ENCODE measurements at places on chromosomes 4 and X.

DNA sequence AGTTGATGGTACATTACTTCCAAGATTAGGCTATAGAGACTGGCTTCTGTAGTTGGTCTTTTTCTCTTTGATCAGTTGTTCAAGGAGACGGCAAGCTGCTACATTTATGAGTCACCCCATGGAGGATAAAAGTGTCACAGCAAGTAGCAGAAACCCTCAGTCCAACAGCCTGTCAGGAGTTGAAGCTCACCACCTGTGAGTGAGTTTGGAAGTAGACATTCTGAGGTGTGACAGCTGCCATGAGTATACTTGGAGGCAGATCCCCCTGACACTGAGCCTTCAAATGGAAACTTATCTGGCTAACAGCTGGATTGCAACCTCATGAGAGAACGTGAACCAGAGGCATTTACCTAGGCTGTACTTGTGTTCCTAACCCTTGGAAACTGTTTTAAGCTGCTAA lies 68.0 kb downstream of the CCNG2 start:
- no peak overlapping the region for H3K27ac ChIP-seq
- H3K4me3 ChIP-seq: no peak overlapping the region
- DNase-seq: no peak
- no peaks in the 10 kb centered on the region for H3K4me1 ChIP-seq
- H3K27me3 ChIP-seq: no peaks in the 10 kb centered on the region

DNA sequence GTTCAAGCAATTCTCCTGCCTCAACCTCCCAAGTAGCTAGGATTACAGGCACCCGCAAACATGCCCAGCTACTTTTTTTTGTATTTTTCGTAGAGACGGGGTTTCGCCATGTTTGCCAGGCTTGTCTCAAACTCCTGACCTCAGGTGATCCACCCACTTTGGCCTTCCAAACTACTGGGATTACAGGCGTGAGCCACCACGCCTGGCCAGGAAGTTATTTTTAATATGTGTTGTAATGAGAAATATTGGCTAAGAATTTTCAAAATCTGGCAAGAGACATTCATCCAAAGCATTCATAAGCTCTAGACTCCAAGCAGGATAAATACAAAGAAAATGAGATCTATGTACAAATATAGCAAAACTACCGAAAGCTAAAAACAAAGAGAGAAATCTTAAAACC lies 18.0 kb upstream of the METAP1 start:
- H3K4me3 ChIP-seq: no peak overlapping the region
- H3K27ac ChIP-seq: no peak overlapping the region
- H3K4me1 ChIP-seq: no peaks in the 10 kb centered on the region
- no peaks in the 10 kb centered on the region for H3K27me3 ChIP-seq
- no peaks in the 10 kb centered on the region for H3K36me3 ChIP-seq

DNA sequence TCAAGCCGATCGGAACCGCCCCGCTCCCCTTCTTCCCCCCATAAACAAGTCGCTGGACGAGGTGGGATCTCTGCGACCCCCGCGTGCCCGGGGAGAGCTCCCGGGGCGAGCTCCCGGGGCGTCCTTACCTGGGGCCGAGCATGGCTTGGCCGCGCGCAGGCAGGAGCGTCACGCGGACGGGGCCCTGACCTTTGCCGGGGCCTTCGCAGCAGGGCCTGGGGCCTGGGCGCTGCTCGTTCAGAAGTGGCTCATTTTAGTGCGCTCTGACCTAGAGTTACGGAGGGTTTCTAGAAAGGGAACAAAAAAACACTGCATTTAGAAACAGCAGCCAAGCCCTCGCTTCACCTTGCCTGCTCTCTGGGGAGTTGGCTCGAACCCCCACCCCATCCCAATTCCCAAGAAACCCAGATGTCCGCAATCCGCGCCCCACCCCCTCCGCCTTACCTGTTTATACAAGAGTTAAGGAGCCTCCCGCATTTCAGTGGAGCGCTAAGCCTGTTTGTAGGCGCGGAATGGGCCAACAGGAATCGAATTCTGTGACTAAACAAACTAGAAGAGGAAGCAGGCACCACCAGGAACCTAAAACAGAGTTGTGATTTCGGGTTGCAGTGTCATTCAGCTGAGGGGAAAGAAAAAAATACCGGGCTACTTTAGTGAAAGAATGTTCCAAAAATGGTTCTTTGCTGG lies 814 bp upstream of the RBM47 start:
- no peaks in the 10 kb centered on the region for H3K36me3 ChIP-seq
- peak overlapping the region; percentile 38 for H3K27ac ChIP-seq
- no peak for DNase-seq
- peaks cover 27% of the 10 kb centered on the region for H3K27me3 ChIP-seq

GRCh38 chr4:25903900-25904747 lies 9.9 kb upstream of the SMIM20 start:
- DNase-seq: no peak
- no peaks in the 10 kb centered on the region for H3K36me3 ChIP-seq
- no peak overlapping the region for H3K4me3 ChIP-seq
- no peak overlapping the region for H3K27ac ChIP-seq
- H3K4me1 ChIP-seq: peaks cover 10% of the 10 kb centered on the region

DNA sequence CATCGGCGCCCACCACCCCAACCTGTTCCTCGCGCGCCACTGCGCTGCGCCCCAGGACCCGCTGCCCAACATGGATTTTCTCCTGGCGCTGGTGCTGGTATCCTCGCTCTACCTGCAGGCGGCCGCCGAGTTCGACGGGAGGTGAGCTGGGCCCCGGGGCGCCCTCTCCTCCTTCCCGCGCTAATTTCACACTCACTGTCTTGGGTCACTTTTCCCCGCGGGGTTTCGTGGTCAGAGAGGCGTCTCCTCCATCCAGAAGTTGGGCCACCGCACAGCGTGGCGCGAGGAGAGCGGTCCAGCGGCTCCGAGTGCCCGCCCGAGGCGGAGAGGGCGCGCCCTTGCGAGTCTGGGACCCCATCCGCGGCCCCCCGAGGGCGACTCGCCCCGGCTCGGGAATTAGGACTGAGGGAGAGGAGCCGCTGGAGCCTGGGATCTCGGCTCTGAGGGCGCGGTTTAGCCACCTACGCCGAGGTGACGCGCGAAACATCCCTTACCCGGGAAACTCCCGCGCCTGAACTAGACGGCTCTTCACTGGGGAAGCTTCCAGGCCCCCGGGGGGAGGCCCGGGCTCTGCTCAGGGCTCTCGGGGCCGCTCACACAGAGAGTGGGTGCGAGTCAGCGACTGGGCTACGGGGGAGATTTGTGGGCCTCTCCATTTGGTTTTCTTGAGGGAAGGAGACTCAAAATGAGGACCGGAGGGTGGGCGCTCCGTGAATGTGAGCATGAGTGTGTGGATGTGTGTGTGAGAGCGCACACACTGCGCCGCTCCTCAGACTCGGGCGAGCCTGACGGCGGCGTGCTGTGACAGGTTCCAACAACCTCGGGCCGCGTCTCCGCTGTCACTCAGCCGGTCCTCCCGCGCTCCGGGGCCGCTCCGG lies 551 bp downstream of the NPNT start:
- no peak overlapping the region for H3K27ac ChIP-seq
- no peaks in the 10 kb centered on the region for H3K36me3 ChIP-seq
- H3K27me3 ChIP-seq: peaks cover 52% of the 10 kb centered on the region
- H3K4me3 ChIP-seq: peak overlapping the region; percentile 58
- H3K4me1 ChIP-seq: peaks cover 16% of the 10 kb centered on the region
- no peak for DNase-seq

- H3K36me3 ChIP-seq: peaks cover 7% of the 10 kb centered on the region
- peak; percentile 97 for DNase-seq
- H3K4me1 ChIP-seq: peaks cover 36% of the 10 kb centered on the region
- peak within 1 kb of the TSS; percentile 83 for H3K4me3 ChIP-seq
These were observed at the start of gene PCDH10 for GRCh38 chr4:133148690-133149363. PCDH10 (plus strand) TSS chr4:133149294; CDS start chr4:133150141, 847 bp downstream.

GRCh38 chrX:45261471-45261870 lies 60.8 kb upstream of the DIPK2B start:
- no peaks in the 10 kb centered on the region for H3K4me1 ChIP-seq
- H3K4me3 ChIP-seq: no peak overlapping the region
- peaks cover 10% of the 10 kb centered on the region for H3K27me3 ChIP-seq
- no peak overlapping the region for H3K27ac ChIP-seq
- DNase-seq: no peak
- H3K36me3 ChIP-seq: no peaks in the 10 kb centered on the region

GRCh38 chr4:2057382-2058065 lies 1.6 kb upstream of the NAT8L start:
- H3K4me3 ChIP-seq: no peak overlapping the region
- H3K36me3 ChIP-seq: peaks cover 19% of the 10 kb centered on the region
- H3K4me1 ChIP-seq: peaks cover 35% of the 10 kb centered on the region
- peaks cover 2% of the 10 kb centered on the region for H3K27me3 ChIP-seq
- H3K27ac ChIP-seq: no peak overlapping the region
- no peak for DNase-seq

DNA sequence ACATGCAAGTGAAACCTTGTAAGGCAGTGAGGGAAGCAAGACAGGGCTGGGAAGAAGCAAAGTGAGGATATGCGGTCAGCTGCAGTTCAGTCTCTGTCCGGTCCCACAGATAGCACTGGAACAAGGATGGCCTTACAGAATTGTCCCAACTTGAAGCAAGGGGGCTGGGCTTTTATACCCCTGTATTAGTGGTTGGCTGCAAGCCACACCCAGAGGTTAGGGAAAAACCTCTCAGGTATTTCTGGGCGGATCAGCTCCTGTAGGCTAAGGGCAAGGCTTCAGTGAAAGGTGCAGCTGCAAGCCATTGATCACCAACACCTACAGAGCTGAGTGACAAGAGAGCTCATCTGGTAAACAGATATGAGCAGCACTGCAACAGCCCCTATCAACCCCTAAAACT lies 89.0 kb downstream of the KDR start:
- H3K27ac ChIP-seq: no peak overlapping the region
- no peak for DNase-seq
- no peak overlapping the region for H3K4me3 ChIP-seq
- H3K27me3 ChIP-seq: no peaks in the 10 kb centered on the region
- no peaks in the 10 kb centered on the region for H3K4me1 ChIP-seq

DNA sequence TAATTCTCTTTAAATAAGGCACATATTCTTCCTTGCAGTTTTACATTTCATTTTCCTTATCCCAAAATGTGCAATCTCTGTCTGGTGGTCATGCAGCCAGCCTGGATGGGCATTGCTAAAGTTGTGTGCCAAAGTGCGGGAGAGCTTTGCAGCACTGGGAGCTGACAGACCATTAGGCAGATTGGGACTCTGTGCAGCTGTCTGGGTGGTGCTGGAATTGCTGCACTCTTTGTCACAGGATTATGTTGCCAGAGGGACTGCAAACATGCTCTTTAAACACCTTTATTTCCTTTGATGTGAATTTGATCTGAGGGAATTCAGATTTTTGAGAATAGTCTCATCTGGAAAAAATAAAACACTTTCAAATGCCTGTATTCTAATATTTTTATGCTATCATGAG lies 956.2 kb upstream of the DIAPH2 start:
- no peak overlapping the region for H3K4me3 ChIP-seq
- H3K27ac ChIP-seq: no peak overlapping the region
- peaks cover 4% of the 10 kb centered on the region for H3K27me3 ChIP-seq
- no peak for DNase-seq

DNA sequence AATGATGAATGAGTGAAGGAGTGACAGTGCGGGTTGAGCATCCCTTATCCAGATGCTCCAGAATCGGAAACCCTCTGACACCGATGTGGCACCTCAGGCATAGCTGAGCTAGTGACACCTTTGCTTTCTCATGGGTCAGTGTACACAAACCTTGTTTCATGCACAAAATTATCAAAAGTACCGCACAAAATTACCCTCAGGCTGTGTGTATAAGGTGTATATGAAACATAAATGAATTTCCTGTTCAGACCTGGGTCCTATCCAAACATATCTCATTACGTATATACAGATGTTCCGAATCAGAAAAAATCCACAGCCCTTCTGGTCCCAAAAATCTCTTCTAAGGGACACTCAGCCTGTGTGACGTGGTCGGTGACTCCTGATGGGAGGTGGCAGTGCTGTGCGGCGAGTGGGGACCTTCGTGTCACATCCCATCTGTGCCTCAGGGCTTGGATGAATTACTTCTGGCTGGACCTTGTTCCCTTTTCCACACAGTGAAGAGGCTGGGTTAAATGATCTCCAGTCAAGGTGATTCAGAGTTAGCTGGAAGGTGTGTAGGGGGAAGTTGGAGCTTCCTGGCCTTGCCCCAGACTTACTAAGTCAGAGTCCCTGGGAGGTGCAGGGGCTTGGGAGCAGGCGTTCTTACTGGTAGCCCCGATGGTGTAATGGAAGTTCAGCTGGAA lies 18.8 kb downstream of the RGS12 start:
- no peak overlapping the region for H3K27ac ChIP-seq
- no peak for DNase-seq
- no peak overlapping the region for H3K4me3 ChIP-seq

GRCh38 chr4:10198365-10198764 lies 81.8 kb upstream of the WDR1 start:
- no peaks in the 10 kb centered on the region for H3K36me3 ChIP-seq
- no peak overlapping the region for H3K4me3 ChIP-seq
- no peaks in the 10 kb centered on the region for H3K27me3 ChIP-seq

DNA sequence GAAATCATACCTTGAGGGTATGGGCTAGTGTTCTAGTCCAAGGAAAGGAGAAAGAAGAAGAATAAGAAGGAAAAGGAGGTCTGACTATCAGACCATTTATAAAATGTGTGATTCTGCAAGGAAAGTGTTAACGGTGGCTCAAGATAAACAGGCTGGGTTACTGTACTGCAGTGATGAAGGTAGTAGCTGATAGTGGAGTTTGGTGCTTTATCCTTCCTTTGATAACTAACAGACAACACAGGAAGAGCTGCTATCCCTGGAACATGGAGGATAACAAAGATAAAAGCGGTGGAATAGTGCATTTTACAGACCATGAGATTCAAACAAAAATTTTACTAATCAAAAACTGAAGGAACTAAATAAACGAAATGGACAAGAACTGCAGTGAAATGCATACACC lies 2.6 kb downstream of the UNC5C start:
- DNase-seq: peak; percentile 10
- peaks cover 19% of the 10 kb centered on the region for H3K27me3 ChIP-seq
- peaks cover 20% of the 10 kb centered on the region for H3K4me1 ChIP-seq
- H3K27ac ChIP-seq: no peak overlapping the region
- peak overlapping the region; percentile 10 for H3K4me3 ChIP-seq
- no peaks in the 10 kb centered on the region for H3K36me3 ChIP-seq

- DNase-seq: no peak
- H3K36me3 ChIP-seq: no peaks in the 10 kb centered on the region
- no peak overlapping the region for H3K27ac ChIP-seq
- H3K4me1 ChIP-seq: no peaks in the 10 kb centered on the region
- H3K4me3 ChIP-seq: no peak overlapping the region
- H3K27me3 ChIP-seq: no peaks in the 10 kb centered on the region
These were observed 136.8 kb downstream of the CHRNA9 start for GRCh38 chr4:40471923-40472322.

DNA sequence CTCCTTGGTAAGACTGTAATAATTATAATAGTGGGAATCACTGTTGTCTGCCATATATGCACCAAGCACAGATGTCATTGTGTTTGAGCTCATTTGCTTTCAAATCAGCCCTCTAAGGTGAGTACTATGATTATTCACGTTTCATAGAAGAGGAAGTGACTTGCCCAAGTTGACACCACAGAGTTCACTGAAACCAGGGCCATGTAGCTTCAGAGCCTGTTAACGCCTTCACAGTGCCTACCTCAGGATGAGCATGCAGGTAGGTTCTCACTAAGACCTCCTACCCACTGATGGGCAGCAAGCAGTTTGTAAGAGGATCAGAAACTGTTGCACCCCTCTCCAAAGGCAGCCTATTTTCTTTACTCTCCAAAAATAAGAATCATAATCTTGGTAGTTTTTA lies 27.4 kb downstream of the TMPRSS11A start:
- H3K4me1 ChIP-seq: no peaks in the 10 kb centered on the region
- no peaks in the 10 kb centered on the region for H3K27me3 ChIP-seq
- H3K4me3 ChIP-seq: no peak overlapping the region
- H3K27ac ChIP-seq: no peak overlapping the region
- no peak for DNase-seq

Data from spinal cord (tissue), 10 donors.